ENCODE measurements at places on chromosomes 7 and 10.

- no peak for DNase-seq
Measured at GRCh38 chr7:4712281-4713182, 30.4 kb downstream of the FOXK1 start.

DNA sequence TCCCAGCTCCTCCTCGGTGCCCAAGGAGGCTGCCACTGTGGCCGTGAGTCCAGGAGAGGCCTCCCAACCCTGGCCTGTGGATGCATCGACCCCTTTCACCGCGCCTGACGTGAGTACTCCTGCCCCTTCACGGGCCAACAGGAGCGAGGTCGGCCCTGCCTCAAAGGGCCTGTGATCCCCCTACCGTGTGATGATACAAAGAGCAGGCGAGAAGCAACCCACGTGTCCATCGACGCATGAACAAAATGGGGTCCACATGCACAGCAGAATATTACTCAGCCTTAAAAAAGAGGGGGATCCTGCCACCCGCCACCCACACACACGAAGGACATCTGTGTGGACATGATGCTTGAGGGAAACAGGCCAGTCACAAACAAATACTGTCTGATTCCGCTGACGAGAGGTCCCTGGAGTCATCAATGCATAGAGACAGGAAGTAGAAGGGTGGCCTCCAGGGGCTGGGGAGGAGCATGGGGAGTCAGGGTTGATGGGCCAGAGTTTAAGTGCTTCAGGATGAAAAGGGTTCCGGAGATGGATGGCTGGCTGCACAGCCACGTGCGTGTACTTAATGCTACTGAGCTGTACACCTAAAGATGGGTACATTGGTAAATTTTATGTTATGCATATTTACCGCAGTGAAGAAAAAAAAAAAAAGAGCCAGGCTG is 151.9 kb downstream of the PRKAG2 start:
- DNase-seq, result no peak

- no peak for DNase-seq
Measured at GRCh38 chr7:131161103-131161502, 166.6 kb upstream of the MKLN1 start.

DNA sequence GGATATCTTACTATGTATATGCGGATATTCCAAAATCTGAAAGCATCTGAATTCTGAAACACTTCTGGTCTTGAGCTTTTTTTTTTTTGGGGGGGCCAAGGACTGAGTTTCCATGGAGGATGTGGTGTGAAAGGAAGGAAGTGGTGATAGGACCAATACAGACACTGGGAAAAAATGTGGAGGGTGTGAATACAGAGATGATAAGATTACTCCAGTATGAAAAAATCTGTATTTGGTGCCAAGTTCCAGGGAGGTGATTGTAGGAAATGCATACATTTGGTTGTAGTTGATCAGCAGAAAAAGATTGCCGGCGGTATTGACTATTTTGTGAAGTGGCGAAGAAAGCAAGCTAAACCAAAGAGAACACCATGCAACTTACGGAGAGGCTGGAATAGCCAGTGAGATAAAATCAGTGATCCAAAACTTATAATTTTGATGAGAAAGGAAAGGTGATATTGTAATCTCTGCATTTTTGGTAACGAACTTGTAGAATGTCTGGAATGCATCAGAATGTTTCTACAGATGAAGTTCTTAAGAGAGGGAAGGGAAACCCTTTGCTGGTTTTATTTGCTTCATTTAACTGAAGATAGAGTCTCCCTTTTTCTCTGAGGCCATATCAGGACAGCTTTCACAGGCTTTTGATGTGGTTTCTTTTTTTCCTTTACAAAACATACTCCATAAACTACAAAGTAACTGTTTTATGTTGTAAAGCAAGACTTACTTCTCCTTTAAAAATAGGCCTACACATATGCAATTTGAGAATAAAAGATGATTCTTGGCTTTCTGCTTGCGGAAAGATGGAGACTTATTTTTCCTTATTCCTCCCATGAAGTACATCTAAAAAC is 6.0 kb downstream of the WDR37 start:
- DNase-seq, result no peak

DNA sequence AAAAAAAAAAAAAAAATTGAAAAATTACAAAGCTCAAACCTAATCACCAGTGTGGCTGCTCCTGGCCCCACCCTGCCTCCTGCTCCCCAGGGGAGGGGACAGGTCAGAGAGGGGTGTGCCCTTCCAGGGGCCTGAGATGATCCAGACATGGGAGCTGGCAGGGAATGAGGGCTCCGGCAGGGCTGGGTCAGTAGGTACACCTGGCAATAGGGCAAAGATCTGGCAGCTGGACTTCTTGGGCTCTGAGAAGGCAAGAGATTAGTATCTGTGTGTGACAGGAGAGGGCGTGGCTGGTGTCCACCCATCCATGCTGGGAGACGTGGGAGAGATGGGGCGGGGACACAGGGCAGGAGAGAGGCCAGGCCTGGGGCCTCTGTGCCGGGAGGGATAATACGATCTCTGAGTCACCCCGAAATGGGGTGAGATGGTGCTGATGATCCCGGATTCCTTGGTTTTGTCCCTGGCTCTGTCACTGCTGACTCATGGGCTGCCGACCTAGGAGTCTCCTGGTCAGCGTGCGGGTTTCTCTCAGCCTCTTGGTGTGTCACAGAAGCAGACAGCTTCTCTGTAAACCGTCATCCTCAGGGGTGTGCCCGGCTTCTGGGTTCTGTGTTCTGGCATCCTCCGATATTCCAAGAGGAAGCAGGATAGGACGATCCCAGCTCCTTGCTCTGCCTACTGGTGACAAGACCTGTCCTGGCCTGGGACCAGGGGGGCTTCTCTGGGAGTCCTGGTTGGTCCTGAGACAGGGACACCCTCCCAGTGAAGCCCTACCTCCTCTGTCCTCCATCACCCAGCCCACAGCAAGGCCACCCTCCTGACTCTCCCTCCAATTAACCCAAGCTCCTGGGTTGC is 8.2 kb upstream of the CLDN4 start:
- DNase-seq, result no peak

GRCh38 chr10:55065185-55065584 is 264.2 kb upstream of the PCDH15 start:
- DNase-seq, result no peak

DNA sequence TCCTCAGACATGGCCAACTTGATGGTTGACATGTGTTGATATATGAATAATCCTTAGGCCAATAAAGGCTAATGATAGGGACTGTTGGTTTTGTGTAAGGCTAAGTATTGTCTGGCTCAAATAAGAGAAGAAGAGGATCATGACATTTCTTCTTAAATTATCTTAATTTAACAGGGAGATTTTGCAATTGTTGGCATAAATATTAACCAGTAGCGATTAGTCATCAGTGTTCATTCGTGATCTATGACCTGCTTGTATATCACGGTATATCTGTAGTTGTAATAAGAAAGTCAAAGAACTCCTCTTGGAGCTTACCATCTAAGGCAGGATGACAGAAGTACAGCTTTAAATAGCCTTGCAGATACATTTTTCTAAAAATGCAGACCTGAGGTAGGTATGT is 196.4 kb downstream of the CREB5 start:
- DNase-seq, result no peak

DNA sequence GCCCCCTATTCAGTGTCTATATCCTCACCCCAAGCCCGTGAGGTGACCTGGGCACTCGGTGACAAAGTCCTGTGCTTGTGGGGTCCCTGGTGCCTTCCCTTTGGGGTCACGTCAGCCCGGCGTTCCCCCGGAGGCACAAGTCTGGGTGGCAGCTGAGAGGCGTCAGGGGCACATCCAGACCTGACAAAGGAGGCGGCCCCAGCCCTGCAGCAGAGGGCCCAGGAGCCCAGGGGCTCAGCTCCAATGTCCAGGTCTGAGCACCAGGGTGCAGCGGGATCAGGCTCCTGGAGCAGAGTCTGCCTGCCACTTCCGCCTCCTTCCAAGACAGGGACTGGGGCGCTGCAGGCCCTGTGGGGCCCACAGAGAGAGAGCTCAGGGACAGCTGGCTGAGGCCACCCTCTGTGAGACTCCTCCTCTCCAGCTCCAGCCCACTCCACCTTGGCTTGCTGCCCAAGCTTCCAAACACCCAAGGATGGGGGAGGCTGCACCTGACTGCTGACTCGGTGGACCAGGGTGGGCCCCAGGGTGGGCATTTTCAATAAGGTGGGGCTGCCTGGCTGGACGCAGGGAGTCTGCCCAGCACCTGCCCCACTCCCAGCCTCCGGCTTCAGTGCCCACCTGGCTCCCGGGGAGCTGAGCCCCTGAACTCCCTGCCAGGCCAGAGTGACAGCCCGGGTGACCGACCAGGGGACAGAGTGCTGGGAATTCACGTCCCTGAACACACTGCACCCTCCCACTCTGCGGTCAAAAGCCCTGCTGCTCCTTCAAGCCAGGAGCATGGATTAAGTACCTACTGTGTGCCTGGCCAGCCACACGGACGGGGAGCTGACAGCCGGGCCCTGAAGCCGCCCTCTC is 1.0 kb upstream of the KNDC1 start:
- no peak for DNase-seq

All from stimulated activated CD8-positive, alpha-beta memory T cell treated with anti-CD3 and anti-CD28 coated beads, Interleukin-15, amount 100 ng/mL, for 1 hour (primary cell).